ENCODE measurements at places on chromosomes 5 and 9. TPM values are rescaled to one million over a fixed set of nuclear protein-coding genes. Genes with fewer than 3 reads are reported as not detected.

Gene UNC5A
- polyA plus RNA-seq: 0.46 TPM

Gene HACD4
- polyA plus RNA-seq: 3.6 TPM

DNA sequence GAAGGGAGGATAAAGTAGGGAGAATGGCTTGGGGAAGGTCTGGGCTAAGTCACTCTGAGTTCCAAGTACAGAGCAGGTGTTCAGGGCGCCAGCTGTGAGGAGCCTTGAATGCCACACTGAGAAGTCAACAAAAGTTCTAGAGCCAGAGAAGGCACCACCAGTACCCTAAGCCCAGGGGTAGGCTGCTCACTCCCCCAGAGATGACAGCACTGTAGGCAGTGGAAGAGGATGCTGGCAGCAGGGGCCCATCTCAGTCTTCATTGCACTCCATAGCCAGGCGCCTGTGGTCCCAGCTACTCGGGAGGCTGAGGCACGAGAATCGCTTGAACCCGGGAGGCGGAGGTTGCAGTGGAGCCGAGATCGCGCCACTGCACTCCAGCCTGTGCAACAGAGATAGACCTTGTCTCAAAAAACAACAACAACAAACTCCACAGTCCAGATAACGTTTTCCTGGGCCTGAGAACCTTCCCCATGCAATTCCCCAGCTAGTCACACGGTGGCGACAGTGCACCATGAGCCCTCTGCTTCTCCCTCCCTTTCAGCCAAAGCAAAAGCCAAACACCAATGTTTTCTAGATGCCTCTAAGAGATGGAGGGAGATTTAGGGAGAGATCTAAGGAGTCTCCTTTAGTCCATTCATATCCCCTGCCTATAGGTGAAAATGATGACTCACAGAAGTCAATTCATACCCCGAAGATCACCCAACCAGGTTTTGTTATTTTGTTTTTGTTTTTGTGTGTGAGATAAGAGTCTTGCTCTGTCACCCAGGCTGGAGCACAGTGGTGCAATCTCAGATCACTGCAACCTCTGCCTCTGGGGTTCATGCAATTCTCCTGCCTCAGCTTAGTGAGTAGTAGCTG lies 19.8 kb upstream of the NSD1 start:
- peak; percentile 14 for DNase-seq

DNA sequence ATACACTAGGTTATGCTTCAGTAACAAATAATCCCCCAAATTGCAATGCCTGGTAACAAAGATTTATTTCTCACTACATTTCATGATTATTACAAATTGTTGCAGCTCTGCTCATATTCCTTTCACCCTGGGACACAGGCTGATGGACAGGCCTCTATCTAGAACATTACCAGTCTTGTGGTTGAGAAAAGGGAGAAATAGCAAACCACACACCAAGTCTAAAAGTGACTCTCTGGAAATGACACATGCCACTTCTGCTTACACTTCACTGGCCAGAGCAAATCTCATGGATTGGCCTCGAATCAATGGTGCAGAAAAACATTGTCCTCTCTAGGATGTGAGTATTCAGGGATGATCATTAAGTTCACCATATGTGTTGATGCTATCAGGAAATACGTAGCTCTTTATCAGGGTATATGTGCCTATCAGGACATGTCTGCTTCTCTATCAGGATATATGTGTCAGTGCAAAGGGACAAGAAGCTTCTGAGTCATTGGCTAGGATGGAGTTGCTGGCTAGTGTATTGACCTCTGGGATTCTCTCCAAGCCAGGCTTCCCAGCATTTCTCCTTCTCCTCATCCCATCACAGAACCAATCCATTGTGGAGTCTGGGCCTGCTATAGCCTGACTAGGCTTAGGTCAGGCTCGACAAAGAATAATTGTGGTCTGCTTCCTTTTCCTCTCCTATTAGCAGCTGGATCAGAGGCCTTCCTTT lies 91.1 kb upstream of the CEP78 start:
- DNase-seq: no peak

- DNase-seq: no peak
These were observed 227.2 kb downstream of the ICE1 start for GRCh38 chr5:5649641-5650040.

DNA sequence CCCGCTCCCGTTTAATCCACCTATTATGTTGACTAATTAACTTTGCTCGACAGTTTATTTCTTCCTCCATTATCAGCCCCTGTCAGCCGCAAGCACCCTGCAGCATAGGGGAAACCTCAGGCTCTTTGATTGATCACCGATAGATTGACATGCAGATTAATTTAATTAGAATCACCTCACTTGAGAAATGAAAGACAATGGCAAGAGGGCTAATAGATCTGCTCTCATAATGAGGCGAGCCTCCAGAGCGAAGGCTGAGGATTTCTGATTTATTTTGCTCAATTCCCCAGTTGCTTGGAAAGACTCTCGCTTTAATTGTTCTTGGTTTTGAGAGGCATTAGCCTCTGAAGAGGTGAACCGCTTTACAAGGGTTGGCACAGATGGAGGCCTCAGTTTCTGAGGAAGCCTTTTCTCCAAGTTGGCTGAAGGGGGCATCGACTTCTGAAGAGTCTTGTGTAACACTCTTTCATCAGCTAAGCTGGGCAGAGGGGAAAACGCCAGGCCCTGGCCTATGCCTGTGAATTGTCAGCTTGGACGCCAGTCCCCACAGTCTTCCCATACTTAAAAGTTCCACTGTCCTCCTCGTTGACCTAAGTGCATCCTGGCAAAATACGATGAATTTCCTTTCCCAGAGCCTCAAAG lies 275.4 kb downstream of the EBF1 start:
- DNase-seq: no peak

DNA sequence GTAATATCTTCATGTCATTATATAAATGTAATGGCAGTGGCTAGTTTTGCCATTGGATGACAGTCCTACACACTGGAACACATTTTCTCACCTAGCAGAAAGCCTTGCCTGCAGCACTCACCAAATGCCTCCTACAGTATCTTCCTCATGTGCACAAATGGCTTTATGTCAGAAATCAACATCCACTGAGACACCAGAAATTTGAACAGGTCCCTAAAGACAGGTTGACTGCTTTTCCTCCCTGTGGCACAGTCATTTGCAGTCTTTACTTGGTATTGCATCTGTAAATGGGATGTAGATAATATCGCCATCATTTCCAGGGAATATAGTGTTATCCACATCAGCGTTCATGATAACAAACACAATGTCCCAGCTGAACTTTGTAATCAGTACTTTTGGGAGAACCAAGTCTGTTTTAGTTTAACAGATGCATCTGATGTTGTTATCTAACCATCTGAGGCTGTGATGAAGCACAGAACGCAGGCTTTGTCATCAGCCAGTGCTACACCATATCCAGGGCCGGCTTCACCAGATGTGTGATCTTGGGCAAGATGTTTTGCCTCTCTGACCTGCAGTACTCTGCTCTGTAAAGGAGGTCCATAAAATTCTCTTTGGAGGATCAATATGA lies 83.9 kb upstream of the TAS2R1 start:
- no peak for DNase-seq

DNA sequence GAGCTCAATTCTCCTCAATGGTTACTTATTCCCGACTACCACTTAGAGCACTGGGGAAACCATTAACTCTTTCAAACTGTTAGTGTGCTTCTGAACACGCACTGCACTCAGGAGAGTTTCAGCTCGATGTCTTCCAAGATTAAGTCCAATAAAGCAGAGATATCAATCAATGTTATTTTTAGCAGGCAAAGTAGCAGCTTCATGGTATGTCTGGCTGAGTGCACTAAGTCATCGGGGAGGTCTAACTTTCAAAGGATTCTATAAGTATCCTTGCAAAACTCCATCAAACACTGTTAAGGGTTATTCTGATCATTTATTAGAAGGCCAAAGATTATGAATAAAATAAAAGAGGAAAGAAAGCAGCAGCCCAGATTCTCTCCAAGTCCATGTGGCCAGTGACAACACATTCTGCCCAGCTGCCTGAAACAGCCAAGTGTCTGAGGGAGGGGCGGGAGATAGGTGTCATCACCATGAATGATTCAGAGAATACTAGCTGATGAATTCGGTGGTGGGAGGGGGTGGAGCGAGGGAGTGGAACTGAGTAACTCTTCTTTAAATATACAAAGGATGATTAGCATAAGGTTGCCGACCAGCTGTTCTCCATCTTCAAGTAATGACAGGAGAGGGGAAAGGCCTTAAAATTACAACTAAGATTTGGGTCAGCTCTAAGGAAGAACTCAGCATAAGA lies 21.3 kb downstream of the NREP start:
- DNase-seq: peak; percentile 84

DNA sequence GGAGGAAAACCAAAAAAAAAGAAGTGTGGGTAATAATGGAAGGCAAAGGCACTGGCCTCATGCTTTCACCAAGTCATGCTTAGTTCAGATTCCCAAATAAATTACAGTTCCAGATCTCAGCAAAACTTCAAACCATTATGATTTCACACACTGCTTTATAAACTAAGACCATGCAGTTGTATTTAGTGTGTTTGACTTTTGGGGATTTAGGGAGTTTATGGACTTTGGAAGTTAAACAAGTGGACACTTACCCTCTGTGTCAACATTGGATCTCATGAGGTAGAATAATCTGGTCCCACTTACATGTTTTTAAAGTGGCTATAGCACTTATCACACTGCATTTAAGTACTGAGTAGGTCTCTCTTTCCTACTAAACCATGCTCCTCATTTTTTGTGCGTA lies 3.7 kb downstream of the DNAJC25 start:
- no peak for DNase-seq

Gene PIGO
- 23.0 TPM for polyA plus RNA-seq

- DNase-seq: no peak
These were observed 72.8 kb upstream of the ZNF608 start for GRCh38 chr5:124819201-124819600.

DNA sequence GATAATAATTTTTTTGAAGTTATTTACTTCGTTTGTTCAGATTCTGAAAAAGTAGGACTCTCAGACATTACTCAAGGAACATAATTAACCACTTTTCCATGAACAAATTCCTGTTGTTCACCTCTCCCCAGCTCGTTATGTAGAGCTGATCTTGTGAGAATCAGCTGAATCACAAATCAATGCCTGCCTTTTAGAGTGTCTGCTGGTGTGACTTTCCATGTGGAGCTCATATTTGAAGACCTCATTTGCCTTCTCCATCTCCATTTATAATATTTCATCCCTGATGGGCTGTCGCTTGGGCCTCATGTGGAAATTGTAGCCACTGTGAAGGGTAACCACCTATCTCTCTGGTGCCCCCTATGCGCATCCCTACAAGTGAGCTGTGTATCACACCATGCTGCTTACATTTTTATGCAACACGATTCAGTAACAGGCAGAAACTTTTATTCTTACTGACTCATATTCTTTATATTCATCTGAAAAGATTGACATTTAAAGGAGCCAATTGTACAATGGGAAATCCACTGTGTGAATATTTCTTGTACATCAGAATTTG lies 111.3 kb downstream of the STK32A start:
- no peak for DNase-seq

- no peak for DNase-seq
These were observed 74.6 kb upstream of the ARRDC3 start for GRCh38 chr5:91457681-91458058.

Gene LAMC3
- polyA plus RNA-seq: not detected

Gene TOR1A
- polyA plus RNA-seq: 37.4 TPM

Gene FIBCD1
- 2.6 TPM for polyA plus RNA-seq

Gene LCP2
- not detected for polyA plus RNA-seq

Gene POU4F3
- 0.04 TPM for polyA plus RNA-seq

Gene SLC45A2
- polyA plus RNA-seq: not detected

Gene ITGA2
- 14.7 TPM for polyA plus RNA-seq

Gene DOCK2
- 0.91 TPM for polyA plus RNA-seq

- no peak for DNase-seq
These were observed 295.8 kb downstream of the DMRTA1 start for GRCh38 chr9:22742401-22742800.
